COR-L47 (cell line): ENCODE measurements at places on chromosomes 16 and 17.

- DNase-seq, result no peak
Measured at GRCh38 chr17:64309710-64310109, 46.6 kb upstream of the TEX2 start.

- no peak for DNase-seq
Measured at GRCh38 chr16:51464996-51465395, 313.9 kb upstream of the SALL1 start.

- peak; percentile 80 for DNase-seq
Measured at GRCh38 chr17:6304894-6305612, 129.9 kb downstream of the AIPL1 start.

- DNase-seq, result no peak
Measured at GRCh38 chr17:50818261-50818660, 17.1 kb upstream of the WFIKKN2 start.

DNA sequence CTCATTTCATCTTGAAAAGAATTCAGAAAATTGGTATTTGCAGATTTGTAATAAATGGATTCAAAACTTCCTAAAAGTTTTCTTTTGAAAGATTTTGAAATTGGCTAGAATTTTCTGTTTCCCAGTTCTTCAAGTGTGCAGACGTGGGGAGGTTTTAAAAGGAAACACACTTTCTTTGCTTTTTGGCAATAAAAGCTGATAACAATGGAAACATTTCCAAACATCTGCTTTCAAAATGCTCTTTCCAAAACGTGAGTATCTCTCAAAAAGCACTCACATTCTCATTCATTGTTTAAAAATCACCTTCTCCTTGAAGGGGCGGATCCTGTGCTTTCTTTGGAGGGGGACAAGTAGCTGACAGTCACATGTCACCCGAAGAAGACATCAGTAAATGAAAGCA lies 8.6 kb upstream of the GSG1L start:
- DNase-seq, result no peak

DNA sequence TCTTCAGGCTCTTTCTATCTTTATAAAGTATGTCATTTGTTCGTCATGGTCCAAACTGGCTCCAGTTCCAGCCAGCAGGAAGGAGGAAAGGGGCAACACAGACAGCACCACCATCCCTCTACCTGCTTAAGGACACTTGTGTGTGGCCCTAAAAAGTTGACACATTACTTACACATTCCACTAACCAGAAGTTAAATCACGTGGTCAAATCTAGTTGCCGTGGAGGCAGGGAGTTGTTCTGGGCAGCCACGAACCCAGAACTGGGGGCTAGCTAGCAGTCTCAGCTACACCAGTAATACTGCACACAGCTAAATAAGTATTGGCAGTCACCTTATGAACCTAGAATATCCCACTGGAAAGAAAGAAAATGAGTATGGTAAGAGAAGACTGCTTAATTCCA lies 104.2 kb downstream of the SNX11 start:
- no peak for DNase-seq
